ENCODE measurements at places on chromosomes 7 and 10.

DNA sequence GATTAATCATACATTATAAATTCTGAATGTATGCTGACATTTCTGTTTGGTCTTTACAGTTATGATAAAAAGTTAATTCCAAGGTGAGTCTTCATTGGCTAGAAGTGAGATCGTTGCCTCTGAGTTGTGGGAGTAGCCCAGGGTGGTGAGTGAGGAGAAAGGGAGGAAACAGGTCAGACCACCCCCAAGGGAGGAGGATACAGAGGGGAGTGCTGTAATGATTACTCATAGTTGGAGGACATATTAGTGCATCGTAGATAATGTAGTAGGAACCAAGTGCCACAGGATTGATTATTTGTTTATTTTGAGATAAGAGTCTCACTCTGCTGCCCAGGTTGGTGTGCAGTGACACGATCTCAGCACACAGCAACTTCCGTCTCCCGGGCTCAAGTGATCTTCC is 672.2 kb downstream of the INHBA start:
- no peak for DNase-seq

GRCh38 chr10:11472158-11472753 is 139.2 kb downstream of the USP6NL start:
- DNase-seq: peak; percentile 68

GRCh38 chr10:122082616-122083477 is 93.9 kb downstream of the TACC2 start:
- DNase-seq: no peak

DNA sequence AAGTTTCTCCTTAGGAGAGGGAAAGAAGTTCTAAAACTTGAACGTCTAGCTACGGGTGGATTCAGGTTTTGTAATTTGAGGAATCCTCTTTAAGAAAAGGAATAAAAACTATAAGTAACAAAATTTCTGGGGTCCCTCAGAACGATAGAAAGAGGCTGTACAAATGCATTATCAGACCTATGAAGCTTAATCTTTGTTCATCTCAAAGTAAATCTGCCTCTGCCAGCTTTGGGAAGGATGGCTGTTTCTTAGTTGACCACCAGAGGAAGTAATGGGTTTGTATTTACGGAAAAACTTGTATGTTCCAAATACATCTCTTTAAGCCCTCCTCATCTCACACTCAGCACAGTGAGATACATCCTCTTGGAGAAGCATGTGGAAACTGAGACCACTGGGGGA is 864 bp downstream of the PSTK start:
- peak; percentile 48 for DNase-seq

DNA sequence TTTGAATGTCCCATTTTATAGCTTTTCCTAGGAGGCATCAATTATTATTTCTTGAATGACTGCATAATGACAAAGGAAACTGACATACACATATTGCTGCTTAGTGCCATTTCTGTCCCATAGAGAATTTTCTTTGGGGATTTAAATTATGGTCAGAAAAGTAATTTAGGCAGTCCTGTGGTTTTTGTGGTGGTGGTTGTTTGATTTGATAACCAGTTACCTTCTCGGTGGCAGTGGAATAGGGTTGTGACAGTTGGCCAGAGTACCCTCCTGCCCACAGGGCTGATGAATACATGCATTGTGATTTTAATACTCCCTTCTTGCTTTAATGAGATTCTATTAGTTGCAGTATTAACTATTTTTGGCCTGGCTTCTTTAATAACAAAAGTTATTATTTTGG is 6.6 kb upstream of the SGCE start:
- no peak for DNase-seq

GRCh38 chr10:45373576-45374349 is at the start of gene ALOX5:
Gene ALOX5 (plus strand): TSS chr10:45374216. CDS start chr10:45374280, 64 bp downstream.
- DNase-seq: peak; percentile 74

DNA sequence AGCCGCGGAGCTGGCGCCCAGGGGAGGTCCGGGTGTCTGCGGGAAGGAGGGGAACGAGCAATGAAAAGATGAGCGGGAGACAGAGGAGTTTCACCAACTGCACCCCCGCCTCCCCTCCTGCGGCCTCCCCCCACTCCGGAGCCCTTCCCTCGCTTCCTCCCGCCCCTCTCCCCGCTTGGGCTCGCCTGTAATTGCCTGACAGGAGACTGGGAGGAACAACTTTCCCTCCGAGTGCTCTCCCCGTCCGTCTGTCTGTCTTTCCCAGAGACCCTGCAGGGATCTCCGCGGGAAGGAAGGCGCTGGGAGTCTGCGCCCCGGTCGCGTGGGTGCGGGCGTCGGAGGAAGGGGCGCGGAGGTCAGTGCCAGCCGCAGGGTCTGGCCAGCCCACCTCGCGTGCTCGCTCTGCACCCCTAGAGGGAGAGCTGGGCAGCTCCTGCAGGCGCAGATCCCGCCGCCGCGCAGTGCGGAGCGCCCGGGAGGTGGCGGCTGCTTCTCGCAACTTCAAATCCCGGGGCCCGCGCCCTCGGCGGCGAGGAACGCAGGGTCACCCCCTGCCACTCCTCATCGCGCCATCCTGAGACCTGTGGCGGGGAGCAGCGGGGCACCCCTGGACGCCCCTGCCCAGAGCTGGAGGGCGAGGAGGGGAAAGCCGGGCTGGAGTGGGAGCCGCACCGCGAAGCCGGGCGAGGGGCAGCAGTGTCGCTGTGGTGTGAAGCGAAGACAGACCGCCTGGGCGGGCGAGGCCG is 511 bp upstream of the NRP1 start:
- DNase-seq: peak; percentile 91

DNA sequence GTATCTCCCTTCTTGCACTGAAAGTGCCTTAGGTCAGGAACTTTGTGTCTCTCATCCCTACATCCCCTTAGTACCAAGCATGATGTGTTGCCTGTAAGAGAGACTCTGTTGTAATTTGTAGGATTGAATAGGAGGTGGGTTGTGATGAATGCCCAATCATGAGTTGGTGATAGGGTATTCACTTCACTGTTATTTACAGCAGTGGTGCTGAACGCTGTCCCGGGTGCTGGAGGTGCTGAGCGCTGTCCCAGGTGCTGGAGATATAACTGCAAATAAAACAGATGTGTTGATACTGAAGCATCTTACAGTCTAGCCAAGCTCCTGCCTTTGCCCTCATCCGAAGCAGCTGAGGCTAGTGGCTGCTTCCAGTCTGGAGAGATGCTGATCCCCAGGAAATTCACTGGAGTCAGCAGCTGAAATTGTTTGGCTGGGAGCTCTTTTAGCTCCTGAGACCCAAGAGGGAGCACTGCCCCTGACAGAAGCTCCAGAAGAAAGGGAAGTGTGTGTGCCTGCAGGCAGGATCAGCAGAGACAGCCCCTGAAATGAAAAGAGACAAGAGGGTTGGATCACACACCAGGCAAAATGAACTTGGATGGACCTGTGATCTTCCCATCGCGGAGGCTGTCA is 183.4 kb downstream of the SORCS3 start:
- peak; percentile 17 for DNase-seq

- peak; percentile 22 for DNase-seq
These were observed at the start of gene GLI3 for GRCh38 chr7:42236976-42237810. Gene GLI3 (minus strand): TSS chr7:42237209. CDS start chr7:42223253, 13,956 bp downstream.

DNA sequence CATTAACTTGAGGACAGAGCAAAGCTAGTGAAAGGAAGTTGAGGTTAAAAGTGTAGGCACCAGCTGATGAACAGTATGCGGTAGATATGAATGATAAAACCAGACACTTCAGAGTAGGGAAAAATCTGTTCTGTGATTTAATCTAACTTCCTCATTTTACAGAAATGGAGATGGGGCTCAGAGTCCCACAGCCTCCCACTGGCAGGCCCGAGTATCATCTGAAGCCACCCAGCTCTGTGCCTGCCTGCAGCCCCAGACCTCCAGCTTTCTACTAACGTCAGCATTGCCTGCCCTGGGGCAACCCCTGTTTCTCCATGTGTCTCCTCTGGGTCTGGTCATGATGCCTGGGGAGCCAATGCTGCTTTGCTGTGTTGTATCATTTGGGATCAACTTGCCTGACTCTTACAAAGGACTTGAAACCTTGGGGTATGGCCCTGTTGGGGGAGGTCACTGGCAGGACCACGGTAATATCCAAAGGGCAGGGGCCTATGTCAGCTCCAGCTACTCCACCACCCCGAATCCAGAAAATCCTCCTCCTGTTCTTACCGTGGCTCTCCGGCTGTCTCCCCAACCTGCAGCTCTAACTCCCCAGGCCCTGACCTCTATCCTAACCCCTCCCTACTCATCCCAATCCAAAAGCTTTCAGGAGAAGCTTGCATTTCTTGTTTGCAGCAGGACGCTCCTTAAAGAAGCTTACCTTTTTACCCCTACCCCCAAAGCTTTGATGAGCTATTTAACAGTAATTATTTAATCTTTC is 56.2 kb upstream of the NPY start:
- peak; percentile 3 for DNase-seq

GRCh38 chr7:44568771-44569560 is 4.7 kb downstream of the DDX56 start:
- DNase-seq: no peak

- no peak for DNase-seq
These were observed 10.5 kb downstream of the CARD11 start for GRCh38 chr7:3033136-3033535.

DNA sequence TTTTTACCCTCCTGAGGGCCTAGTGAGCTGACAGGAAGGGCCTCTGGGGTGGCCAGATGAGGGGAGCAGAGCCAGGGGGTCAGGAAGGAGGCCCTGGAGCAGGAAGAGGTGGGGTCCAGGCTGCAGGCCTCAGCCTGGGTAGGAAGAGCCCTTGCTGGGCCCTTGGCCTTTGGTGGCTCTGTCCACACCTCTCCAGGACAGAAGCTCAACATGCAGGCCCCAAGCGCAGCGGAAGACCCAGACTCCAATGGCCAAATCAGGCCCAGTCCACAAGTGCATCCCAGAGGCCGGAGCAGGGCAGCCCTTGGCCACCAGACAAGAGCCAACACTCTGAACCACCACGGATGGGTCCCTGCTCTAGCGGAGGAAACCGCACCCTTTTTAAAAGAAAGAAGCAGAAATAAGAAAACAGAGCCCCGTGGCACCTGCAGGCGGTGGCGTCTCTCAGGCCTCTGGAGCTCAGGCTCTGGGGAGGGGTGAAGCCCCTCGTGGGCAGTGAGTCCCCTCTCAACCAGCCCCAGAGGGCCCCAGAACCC is 52.8 kb downstream of the FOXL3 start:
- DNase-seq: no peak

- no peak for DNase-seq
These were observed 63.1 kb downstream of the PWWP2B start for GRCh38 chr10:132460071-132460470.

- DNase-seq: no peak
These were observed 23.9 kb upstream of the GIMAP6 start for GRCh38 chr7:150656047-150656446.

DNA sequence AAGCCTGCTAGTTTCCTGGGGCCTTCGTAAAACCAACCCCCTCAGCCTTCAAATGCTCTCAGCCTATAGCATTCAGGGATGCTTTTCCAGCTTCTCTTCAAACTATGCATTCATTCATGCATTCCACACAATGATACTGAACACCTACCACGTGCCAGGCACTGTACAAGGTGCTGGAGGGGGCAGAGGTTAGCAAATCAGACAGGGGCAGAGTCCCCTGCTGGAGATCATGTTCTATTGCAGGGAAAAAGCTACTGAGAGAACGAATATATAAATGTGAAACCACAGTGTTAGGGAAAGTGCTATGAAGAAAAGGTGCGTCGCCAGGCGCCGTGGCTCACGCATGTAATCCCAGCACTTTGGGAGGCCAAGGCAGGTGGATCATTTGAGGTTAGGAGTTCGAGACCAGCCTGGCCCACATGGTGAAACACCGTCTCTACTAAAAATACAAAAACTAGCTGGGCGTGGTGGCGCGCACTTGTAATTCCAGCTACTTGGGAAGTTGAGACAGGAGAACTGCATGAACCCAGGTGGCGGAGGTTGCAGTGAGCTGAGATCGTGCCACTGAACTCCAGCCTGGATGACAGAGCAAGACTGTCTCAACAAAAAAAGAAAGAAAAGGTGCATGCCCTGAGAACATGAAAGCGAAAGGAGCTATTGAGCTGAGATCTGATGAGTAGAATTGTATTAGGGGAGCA is 64.6 kb upstream of the CALN1 start:
- no peak for DNase-seq

GRCh38 chr10:59320355-59320754 is 42.0 kb downstream of the FAM13C start:
- DNase-seq: no peak

DNA sequence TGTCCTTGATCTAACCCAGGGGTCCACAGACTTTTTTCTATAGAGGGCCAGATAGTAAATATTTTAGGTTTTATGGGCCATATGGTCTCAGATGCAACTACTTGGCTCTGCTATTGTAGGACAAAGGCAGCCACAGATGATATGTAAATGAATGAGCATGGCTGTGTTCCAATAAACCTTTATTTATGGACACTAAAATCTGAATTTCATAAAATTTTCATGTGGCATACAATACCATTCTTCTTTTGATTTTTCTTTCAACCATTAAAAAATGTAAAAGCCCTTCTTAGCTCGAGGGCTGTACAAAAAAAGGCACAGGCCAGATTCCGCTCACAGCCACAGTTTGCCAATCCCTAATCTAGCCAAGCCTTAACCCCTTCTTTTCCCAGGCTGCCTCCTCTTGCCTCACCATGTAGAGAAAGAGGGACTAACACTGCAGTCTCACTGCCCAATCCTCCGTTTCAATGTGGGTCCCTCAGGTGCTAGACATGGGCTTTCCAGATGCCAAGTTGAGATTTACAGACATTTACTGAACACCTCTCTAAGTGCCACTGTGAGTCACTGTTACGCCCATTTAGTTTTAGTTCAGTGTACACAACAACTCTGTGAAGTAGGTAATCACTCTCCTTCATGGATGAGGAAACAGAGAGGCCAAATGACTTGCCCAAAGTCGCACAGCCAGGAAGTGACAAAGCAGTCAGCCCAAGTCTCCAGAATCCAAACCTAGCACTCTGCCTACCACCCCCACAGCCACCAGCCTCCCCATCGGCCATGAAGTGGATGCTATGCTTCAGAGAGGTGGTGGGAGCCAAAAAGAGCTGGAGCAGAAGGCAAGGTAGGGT is 132.6 kb upstream of the PDLIM1 start:
- DNase-seq: no peak

GRCh38 chr7:3191548-3191947 is 109.5 kb upstream of the SDK1 start:
- no peak for DNase-seq

DNA sequence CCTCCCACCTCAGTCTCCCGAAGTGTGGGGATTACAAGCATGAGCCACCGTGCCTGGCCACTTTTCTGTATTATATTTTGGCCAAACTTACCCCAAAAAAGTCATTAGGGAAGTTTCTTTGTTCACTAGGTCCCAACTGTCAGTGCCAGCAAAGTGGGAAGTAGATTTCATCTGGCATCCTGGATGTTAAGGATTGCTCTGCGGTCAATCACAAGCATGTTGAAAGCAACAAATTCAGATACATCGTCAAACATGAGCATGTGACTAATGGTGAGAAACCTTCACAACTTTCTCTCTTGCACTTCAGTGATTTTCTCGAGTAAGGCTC is 14.3 kb upstream of the LRRC17 start:
- peak; percentile 63 for DNase-seq

DNA sequence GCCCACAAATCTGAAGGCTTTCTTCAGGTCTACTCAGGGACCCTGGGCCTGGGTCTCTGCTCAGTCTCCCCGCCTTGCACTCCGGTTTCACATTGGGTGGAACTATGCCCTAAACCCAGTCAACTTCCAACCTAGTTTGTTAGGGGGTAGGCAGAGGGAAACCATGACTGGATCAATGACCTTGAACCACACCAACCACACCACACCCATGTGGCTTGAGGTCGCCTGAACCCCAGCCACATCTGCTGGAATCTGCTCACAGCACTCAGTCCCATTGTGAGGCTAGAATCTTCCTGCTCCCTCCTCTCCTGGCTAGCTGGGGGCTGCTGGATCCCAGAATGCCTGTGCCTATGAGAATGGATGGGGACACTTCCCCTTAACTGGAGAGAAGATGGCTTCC is 17.9 kb downstream of the RFC2 start:
- no peak for DNase-seq

GRCh38 chr7:137975221-137975620 is 26.7 kb downstream of the CREB3L2 start:
- DNase-seq: no peak
